Stimulated activated naive CD4-positive, alpha-beta T cell treated with Interleukin-2 at 50 U/mL for 16 hours (primary cell): ENCODE measurements at places on chromosomes 5 and 9.

- no peak for DNase-seq
These were observed 17.0 kb downstream of the BICD2 start for GRCh38 chr9:92747459-92748232.

- no peak for DNase-seq
These were observed 1.9 kb upstream of the ZNF79 start for GRCh38 chr9:127422133-127422782.

- no peak for DNase-seq
These were observed 31.1 kb upstream of the DUSP1 start for GRCh38 chr5:172802112-172802511.

- DNase-seq = no peak
These were observed 140.9 kb downstream of the AOPEP start for GRCh38 chr9:94867281-94867841.

DNA sequence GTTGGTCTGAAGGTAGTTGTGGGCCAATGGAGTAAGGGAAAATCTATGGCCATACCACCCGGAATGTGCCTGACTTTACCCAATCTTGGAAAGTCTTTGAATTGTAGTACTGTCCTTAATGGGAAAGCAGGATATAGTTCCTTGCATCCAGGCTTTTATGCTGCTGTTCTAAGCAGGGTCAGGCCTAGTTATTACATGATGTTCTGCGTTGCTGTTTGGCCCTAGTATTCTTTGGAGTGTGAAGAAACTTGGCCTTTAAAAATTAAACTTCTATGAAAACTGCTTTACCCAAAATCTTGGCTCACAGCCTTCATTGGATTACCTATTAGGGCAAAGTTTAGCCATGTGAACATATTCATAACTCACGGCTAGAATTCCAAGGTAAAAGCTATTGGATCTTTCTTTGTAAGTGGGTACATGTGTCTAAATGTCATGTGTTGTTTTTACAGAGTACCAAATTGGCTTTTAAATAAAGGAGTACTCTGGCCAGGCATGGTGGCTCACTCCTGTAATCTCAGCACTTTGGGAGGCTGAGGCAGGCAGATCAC is 211.1 kb downstream of the DTWD2 start:
- DNase-seq = no peak

DNA sequence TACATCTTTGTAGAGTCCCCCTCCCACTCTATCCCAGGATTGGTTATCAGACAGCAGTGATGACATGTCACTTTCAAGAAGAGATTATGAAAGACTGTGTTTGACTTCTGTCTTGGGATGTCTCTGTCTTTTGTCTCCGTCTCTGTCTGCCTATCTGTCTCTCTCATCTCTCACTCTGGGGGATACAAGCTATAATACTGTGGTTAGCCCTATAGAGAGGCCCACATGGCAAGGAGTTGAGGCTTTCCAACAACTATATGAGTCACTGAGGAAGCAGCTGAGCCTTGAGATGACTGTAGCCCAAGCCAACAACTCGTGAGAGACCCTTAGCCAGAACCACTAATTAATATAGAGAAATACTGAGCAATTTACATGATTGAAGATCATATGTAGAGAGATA is 284.8 kb downstream of the PDE4D start:
- DNase-seq = no peak

GRCh38 chr9:87147839-87148238 is 200.5 kb upstream of the GAS1 start:
- no peak for DNase-seq

DNA sequence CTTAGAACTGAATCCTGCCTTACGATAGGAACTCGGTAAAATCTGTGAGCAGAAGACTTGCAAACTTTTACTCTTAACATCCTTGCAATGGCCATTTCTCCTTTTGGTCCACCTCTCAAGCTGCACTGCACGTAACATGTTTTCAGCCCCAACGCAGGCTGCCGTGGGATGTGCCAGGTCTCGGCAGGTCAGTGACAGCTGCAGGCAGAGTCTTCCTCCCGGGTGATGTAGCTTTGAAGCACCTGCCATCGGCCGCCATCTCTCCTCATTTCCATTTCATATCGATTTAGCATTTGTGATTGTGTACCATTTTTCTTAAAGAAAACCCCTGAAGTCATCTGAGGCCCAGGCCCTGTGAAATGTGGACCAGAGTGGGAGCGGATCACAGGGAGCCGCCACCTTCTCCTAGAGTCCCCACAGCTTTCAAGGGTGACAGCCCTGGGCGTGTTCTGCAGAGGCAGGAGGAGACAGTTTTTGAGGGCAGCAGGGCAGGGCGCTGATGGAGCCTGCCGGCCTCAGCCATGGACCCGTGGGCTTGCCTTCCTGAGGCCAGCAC is 25.8 kb upstream of the LPCAT1 start:
- no peak for DNase-seq

DNA sequence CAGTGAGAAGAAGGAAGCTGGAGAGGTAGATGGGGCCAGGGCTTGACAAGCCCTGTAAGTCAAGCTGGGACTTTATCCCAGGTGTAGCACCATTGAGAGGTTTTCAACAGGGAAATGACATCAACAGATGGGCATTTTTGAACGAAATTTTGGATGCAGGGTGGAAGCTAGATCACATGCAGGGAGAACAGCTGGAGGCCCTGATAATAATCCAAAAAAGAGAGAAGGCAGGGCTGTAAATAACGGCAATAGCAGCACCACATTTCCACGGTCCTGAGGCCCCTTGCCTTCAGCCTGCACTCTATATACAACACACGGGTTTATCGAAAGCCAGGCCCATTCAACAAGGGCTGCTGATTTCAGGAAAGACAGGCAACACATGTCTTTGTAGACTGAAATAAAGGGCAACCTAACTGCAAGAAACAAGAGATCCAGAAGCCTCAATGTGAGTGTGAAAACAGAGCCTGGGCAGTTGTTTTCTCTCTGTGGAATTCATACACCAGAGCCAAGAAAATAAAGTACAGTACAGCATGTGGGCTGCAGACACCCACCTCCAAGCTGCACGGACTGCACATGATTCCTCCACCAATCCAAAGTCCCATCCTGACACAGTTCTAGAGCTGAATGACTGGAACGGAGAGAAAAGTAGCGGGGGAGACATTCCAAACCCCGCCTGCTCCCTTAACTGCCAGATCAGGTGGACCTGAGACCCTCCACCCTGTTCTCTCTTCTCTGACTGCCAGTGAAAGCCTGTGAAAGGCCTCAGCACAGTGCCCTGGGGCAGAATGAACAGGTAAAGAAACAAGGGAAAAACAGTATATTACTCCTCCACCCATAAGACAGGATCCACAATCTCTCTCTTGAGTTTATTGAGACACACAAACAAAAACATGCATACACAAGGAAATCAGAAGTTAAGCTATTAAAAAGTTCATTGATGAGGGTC is 36.3 kb downstream of the KLHL3 start:
- DNase-seq = no peak

DNA sequence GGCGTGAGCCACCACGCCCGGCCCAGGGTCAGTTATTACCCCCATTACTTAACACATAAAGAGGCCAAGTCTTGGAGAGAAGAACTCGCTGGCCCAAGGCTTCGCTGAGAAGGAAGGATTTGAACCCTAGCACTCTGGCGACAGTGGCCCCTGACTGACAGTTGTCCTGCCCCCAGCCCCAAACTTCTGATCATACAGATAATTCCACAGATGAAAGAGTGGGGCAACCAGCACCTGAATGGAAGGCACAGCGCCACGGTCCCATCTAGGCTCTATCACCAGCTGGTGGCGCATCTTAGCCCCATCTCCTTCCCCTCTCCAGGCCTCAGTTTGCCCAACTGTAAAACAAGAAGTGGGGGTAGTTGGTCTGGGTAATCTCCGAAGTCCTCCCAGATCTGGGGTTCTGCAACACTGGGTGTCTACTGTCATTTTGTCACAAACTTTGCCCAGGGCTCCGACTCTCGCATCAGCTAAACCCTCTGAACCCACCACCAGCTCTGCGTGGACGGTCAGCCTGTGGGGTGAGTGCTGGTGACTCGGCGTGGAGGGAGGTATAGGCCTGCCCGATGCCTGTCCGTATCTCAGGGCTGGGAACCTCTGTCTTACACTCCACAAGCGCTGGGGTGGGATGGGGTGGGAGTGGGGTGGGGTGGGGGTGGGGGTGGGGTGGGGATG is 209.3 kb downstream of the C9orf50 start:
- DNase-seq = no peak

- no peak for DNase-seq
These were observed 331.2 kb upstream of the DAB2 start for GRCh38 chr5:39755986-39756385.

DNA sequence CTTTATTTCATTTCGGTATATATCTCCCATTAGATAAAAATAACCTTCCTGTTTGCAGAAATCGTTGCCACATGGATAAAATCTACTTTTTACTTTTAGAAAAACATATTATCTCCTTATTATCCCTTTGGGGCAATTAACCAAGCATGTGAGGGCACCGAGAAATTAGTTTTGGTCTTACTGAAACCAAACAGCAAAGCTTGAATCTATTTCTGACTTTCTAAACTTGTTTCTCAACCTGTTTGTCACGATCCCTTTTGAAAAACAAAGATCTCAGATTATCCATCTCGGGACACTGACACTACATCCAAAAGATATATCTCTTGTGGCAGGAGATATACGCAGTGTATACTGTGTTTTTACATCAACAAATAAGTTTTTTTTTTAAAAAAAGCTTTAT is 2.3 kb downstream of the TUT7 start:
- no peak for DNase-seq

DNA sequence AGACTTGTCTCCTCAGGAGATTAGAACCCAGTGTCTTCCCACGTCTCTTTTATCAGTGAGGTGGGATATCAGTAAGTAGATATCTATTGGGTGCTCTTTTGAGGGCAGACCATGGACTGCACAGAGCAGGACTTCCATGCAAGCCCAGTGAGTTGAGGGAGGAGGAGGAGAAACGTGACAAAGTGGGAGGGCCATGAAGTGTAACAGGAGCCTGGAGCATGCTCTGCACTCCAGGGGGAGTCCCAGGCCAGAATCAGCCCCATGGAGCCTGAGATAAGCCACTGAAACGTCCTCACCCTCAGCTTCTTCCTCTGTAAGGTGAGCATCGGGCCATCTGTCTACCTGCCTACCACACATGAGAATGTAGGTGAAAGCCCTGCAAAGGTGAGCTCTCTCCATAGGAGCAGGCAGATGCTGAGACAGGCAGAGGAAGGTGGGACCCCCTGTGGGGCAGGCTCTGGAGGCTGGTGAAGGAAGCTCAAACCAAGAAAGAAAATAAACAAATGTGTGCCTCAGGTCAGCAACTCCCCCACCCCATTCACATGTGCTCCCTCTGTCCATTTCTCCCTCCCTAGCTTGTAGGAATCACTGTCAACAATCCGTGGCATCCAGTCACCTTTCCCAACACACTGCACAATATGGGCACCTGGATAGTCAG is 87.4 kb downstream of the NRG2 start:
- DNase-seq = no peak

GRCh38 chr5:157524887-157525286 is 50.7 kb downstream of the ADAM19 start:
- no peak for DNase-seq

DNA sequence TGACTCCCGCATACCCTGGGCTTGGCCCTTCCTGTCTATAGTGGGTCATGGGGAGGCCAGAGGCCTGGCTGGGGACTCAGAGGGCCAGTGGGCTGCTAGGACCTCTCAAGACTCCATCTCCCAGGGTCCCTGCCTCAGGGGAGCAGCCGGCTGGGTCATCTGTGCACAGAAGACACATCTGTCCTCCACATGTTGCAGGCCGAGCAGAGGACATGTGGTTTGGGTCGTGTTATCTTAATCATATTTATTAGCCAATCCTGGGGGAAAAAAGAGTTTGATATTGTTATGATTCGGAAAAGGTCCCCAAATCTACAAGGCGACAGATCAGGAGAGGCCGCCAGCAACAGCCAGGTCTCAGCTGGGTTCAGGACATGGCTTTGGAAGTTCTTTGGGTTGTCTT is 14.4 kb downstream of the LMX1B start:
- DNase-seq = no peak

GRCh38 chr9:96515621-96516470 is 65.9 kb downstream of the HABP4 start:
- DNase-seq = no peak
